Fibroblast of upper back skin (primary cell): ENCODE measurements at places on chromosomes 6 and 20.

DNA sequence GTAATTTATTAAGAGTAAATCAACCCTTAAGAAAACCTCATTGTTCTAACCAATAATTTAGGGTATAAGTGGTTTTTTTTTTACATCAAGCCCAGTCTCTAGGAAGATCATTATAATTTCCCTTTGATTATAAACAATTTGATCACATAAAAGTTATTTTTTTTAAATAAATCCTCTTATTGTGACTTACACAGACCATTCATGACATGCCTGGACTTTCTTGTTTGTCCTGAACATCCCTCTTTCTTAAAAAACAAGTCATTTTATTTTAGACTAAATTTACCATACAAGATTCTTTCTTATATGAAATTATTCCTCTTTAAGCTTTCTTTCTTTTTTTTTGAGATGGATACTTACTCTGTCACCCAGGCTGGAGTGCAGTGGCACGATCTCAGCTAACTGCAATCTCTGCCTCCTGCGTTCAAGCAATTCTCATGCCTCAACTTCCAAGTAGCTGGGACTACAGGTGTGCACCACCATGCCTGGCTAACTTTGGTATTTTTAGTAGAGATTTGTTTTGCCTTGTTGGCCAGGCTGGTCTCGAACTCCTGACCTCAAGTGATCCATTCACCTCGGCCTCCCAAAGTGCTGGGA lies 53.6 kb upstream of the AGPAT4 start:
- no peak for DNase-seq

DNA sequence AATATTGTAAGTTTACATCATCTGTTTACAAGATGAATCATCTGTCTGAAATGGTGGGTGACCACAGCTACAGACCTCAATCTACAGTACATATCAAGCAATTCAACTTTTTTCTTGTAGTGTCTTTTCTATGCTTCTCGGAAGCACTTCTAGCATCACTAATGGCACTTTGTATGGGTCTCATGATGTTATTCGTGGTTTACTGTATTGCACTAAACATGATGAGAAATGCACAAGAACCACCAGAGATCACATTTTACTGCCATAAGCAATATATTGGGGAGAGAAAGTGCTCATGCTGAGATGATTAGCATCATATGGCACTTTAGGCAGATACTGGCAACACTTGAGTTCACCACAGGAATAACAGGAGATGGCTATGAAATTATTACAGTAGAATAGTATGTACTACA lies 15.4 kb upstream of the BTBD3 start:
- peak; percentile 86 for DNase-seq

DNA sequence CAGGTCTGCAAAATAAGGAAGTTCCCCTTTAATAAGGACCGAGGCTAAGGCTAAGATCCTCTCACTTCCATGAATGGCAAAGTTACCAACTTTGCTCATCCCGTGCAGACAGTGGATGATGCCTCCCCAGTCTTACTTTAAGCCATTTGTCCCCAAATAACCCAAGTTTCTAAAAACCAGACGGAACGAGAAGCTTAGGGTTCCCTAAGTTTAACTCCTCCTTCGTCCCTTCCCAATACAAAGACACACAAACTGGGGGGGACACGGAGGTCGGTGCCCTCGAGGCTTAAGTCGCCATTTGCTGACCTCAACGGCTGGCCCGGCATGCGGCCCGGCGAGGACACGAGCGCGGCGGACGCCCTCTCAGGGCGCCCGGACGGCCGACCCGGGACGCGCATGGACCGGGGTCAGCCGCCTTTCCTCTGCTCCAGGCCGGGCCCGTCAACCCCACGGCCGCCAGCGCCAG lies 527 bp downstream of the FBXO30 start:
- peak; percentile 29 for DNase-seq

DNA sequence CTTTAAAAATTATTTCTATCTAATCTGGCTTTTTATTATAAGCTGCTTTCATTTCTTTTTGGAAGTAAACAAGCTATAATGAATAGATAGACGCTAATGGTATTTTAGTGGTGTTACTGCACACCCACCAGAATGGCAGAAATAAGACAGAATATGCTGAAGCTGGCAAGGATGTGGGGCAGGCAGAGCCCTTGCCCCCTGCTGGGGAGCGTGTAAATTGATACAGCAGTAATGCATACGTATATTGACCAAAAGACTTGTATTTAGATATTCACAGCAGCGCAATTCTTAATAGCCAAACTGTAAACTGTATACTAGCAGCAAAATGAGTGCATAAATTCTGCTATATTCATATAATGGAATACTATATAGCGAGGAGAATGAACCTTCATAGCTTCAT lies 35.3 kb downstream of the TMEM181 start:
- DNase-seq = no peak

GRCh38 chr6:121479486-121480098 lies 44.1 kb downstream of the GJA1 start:
- no peak for DNase-seq

DNA sequence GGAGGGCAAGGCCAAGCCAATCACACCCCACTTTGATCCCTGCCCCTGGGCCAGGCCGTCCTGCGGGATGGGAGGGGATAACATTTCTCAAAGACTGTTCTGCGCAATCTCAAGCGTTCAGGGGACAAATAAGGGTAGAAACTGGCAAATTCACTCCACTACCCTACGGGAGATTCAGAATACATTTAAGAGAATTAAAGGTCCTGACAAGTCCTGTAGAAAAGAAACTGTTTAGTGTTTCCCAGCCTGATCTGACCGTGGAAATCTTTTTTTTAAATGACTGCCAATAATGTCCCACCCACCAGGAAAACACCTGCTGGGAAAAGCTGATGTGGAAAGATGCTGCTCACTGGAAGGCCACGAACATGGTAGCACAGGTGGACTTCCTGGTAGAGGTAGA lies 140.6 kb upstream of the RNF24 start:
- no peak for DNase-seq

- no peak for DNase-seq
These were observed 511 bp upstream of the CLIC1 start for GRCh38 chr6:31736768-31737314.

DNA sequence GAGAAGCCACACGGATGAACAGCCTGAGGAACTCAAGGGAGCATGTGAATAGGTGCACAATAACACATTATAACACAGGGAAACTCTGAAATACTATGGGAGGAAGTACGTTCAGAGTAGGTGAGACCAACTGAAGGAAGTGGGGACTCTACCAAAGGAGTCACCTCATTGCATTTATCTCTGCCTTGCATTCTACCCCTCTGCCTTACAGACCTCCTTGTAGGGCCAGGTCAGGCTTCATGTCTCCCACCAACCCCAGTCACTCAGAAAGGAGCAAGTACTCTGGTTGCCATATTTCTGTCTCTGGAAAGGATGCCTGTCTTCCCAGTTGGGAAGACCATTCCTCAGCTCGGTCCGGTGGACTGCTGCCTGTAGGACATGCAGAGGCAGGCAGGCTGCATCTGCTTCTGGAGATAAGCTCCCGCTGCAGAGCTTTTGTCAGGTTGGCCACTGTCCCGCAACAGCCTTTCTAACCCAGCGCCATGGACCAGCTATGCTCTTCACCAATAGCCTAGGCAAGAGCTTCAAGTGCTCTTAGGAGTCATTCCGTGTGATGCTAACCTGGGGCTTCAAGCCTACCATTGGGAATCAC lies 51.6 kb upstream of the ASIP start:
- no peak for DNase-seq

GRCh38 chr6:12009876-12010634 lies 2.1 kb upstream of the HIVEP1 start:
- peak; percentile 92 for DNase-seq

DNA sequence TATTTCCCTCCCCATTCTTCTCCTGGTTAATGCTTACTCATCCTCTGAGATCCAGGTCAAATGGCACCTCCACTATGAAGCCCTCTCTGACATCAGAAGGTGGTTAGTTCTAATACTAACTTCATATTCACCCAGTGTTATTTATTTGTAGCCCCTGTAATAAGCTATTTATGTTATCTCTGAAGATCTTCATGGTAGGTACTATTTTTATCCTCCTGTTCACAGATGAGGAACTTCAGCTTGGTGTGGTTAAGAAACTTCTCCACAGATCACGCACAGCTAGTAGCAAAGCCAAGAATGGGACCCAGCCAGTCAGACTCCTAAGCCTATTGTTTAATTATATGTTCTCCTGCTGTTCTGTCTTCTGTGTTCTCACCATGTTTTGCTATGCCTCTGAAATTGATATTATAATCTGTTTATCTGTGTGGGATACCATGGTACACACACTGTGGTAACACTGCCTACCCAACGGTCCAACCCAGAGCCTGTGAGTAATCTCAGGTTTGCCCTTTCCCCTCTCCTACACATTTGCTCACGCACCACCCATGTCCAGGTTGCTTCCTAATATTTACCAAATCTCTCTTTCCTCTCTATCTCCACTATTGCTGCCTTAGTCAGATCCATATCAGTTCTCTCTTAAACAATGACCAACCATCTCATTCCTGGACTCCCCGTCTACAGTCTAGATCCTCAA lies 98.4 kb downstream of the IPCEF1 start:
- no peak for DNase-seq

DNA sequence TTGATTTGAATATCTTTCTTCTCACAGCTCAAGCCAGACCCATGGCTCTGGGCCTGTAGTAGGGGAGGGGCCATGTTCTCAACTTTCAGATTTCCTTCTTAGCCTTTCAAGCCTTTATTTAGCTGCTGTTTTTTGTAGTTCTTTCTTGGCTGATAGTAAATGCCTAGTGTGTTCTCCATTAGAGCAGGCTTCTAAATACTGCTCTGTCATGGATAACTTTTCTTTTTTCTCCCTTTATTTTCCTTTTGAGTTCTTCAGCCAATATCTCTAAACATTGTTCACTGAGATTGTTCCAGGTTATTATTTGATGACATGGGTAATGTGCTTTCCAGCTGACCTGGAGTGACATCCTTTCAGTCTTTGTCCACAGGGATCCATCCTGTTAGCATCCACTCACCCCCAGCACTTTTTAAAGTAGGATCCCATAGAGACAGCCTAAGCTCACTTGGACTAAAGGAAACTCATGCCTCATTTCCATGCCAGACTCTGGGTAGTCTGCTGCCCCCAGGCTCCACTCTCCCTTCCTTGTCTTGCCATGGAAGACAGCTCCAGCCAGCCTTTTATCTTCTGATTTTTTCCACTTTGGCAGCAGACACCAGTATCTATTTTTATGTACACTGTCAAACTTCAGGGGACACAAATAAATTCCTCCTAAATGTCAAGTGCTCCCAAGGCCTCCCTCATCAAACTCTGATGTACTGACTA lies 645.6 kb downstream of the RNF144B start:
- DNase-seq = no peak

GRCh38 chr20:34675561-34675960 lies 1.3 kb downstream of the PIGU start:
- no peak for DNase-seq

- DNase-seq = no peak
These were observed 39.8 kb downstream of the STX11 start for GRCh38 chr6:144190080-144190479.

- peak; percentile 65 for DNase-seq
These were observed 24.6 kb downstream of the CEBPB start for GRCh38 chr20:50215101-50215690.

GRCh38 chr20:62370115-62370806 lies 3.1 kb upstream of the LAMA5 start:
- DNase-seq = peak; percentile 89
